ENCODE measurements at places on chromosomes 5 and 9.
A peak's percentile ranks its signal among the peaks of the same experiment; 100 is the strongest.

DNA sequence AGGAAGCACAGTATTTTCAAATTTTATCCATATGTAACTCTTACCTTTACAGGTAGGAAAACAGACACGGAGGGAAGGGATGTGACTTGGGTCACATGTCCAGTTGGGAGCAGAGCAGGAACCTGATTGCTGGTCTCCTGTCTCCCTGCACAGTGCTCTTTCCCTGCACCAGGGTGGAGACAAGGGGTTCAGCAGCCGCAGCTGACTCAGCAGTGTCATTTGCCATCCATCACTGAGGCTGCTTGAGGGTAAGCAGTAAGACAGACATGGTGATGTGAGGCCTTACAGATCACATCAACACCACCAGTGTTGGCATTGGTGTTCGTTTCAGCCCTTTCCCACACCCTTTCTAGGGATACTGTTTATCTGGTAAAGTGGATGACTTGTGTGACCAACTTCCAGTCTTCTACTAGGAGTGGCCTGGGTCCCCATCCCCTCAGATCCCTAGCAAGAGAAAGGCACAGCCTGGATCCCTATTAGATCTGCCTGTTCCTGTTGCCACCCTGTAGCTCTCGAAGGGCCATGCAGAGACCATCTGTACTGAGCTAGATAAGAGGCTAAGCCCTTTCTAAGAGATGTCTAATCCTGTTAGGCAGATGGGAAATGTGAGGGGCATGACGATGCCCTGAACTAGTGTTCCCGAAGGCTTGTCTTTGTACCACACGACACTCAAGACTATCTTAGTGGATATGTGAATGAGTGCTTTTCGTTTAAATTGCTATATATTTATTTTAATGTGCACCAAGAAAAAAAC, 29.1 kb downstream of the FRMPD1 start:
- no peak for DNase-seq

- DNase-seq: no peak
These were observed 38.6 kb downstream of the RANBP6 start for GRCh38 chr9:5976674-5977397.

DNA sequence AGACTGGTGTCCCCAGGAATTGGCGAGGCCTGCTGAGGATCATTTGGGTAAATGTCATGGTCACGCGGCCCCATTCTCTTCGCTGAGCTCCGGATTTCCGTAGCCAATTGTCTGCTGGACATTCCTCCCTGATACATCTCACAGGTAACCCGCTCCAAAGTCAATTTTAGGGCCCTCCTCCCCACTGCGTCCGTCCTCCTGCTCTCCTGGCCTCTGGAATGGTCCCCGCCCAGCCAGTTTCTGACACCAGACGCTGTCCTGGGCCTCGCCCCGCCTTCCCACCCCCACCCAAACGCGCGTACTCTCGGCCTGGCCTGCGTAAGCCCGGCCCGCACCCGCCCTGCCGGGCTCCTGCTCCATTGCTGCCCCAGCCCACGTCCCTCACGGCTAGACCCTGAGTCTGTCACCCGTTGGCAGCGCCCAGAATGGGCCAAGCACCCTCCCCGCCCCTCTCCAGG, 202.0 kb downstream of the AUH start:
- DNase-seq: no peak

DNA sequence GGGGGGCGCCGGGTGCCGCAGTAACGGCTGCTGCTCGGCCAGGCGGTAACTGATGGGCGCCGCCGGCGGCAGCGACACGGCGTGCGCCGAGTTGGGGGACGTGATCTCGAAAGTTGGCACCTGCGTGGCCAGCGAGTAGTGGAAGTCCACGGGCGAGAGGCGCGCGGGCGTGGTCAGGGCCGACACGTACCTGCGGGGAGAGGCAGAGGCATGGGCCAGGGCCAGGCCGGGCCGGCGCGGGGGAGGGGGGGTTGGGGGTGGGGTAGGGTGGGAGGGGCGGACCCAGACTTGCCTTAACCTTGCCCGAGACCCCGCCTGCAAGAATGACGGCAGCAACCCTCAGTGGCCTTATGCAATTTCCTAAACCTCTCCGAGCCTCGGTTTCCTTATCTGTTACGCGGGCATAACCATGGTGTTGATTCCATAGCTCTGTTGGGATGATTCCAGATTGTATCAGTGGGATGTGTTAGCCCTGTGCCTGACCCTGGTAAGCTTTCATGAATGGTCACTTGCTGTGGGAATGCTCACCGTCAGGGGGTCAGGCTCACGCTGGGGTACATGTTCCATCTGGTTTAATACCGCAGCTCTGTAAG, 53.0 kb downstream of the PSD2 start:
- DNase-seq: no peak

GRCh38 chr5:176660860-176661641, 13.8 kb downstream of the TSPAN17 start:
- no peak for DNase-seq

DNA sequence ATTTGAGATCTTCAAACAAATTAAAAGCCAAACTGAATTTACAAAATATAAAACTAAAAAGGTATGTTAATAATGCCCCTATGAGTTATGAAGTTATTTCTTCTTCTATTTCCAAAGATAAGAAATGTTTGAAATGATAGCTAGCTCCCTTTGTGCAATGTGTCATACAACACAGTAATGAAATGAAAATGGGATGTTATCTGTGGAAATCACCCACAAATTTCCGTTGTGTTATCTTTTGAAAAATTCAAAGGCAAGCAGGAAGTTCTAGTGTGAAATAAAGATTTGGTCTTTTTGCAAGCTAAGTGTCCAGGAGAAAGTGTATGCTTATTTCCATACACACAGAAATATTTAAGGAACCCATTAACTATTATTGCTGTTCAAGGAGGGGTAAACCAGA, 375.3 kb upstream of the PRR16 start:
- DNase-seq: no peak

GRCh38 chr9:115548609-115549260, 430.8 kb upstream of the TNC start:
- no peak for DNase-seq

GRCh38 chr9:129352146-129352865, 174.2 kb upstream of the IER5L start:
- DNase-seq: no peak

GRCh38 chr9:119963798-119964372, 594.6 kb upstream of the BRINP1 start:
- peak; percentile 88 for DNase-seq

DNA sequence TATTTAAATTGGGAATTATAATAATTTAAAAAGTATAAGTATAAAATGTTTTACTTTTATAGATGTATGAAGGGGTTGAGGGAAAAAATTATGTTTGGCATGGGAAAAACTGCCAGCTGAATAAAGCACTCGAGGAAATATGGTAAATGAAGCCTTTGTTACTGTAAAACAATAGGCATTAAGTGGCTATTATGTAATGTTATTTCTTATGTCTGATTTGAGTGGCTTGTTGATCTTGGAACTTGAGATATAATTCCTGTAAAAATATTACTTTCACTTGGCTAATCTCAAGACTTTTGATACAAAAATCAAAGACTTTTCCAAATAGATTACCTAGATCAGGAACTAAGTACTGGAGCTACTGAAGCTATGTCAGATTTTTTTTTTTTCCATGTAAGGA, 182.9 kb downstream of the CD180 start:
- DNase-seq: no peak

- no peak for DNase-seq
These were observed 551.9 kb downstream of the BNC2 start for GRCh38 chr9:16318516-16319060.
